ENCODE measurements at places on chromosomes 16 and 17.
A peak's percentile ranks its signal among the peaks of the same experiment; 100 is the strongest.

DNA sequence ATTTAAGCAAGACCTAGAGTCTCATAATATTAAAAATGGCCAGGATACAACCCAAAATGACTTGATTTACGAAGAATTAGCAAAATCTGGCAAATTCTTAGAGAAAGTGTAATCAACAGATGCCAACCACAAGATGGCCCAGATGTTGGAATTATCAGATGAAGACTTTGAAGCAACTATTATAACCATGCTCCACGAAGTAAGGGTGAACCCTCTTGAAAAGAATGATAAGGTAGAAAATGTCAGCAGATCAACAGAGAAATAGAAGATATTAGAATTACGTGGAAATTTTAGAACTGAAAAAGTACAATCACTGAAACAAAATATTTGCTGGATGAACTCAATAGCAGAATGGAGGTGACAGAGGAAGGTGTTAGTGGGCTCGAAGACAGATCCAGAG, 50.1 kb upstream of the CLEC19A start:
- no peak for DNase-seq

GRCh38 chr16:87451563-87452210, 41.1 kb downstream of the ZCCHC14 start:
- no peak for DNase-seq

DNA sequence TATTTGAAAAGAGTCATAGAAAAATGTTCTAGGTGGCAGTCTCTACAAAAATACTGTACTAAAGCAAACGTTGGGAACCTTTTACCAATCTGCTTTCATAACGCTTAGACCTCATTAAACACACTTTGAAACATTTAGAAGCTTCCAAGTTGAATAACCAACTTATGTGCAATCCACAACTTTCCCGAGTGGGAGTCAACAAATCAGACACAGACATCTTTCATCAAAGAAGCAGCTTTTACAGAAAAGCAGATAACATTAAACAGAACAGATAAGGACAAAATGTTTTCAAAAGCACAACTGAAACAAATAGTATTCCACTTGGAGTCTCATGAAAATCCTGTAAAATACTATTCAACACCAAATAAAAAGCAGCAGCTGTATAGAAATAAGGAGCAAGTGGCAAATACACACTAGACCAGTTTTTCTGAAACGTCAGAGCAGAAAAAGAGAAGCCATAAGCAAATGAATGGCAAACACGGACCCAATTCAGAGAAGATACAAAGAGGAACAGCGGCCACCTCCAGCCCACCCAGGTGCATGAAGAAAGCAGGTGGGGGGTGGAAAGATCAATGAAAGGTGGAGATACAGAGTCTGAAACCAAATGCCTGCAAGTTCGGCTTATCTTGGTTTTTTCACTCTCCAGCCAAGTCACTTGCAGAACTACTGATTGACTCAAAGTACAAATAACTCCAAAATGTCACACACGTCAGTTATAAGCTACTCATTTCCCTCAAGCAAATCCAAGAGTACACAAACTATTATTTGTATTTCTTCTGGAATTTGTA, 18.4 kb upstream of the FBF1 start:
- DNase-seq: peak; percentile 35

DNA sequence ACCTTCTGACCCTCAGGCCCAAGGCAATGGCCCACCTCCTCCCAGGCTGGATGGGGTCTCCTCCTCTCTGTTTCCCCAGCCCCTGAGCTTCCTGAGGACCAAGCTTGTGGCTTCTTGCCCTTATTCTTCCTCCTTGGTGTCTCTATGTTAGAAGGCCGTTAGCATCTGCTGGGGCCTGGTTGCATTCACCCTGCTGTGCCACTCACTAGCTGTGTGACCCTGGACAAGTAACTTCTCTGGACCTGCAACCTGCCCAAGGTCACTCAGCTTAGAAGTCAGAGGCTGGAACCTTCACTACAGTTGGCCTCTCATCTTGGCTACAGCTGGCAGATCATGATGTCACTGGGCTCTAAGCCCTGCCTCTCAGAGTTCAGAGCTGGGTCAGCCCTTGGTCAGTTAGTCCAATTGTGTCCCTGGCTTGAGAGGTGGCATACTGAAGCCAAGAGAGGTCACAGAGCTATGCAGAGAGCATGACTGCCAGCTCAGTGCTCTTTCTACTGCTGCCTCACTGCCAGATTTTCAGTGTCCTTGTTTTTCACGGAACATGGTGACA, 3.0 kb downstream of the MT2A start:
- DNase-seq: no peak

DNA sequence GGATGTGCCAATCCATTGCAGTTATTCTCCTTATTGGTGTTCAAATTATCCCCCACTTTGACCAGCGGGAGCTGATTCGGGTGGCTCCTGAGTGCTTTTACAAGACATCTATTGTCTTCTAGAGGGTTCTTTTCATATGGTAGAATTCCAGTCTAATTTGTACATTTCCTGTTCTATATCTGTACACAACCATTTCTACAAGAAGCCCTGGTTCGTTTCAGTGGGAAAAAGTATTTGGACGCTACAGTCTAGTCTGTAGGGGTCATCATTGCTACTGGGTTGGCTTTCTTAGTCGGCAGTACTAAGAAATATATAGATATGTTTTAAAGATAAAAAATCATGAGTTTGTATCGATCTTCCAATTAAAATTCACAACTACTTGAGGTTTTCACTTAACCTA, 262.6 kb downstream of the MAP2K6 start:
- no peak for DNase-seq

DNA sequence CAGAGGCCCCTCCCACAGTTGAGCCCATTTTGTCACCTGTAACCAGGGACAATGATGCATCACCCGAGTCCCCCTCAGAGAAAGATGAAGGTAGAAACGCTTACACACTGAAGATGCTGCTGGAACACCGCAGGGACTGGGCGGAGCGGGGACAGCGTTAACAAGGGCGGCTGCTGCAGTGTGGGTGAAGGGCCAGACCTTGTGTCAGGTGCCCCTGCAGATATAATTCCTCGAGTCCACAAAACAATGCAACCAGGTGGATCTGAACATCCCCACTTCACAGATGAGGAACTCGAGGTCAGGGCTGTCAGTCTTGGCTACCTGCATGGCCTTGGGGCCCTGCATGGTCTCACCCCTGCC, 6.3 kb upstream of the MAPK7 start:
- DNase-seq: no peak

GRCh38 chr16:46736695-46737094, 11.4 kb downstream of the MYLK3 start:
- no peak for DNase-seq

DNA sequence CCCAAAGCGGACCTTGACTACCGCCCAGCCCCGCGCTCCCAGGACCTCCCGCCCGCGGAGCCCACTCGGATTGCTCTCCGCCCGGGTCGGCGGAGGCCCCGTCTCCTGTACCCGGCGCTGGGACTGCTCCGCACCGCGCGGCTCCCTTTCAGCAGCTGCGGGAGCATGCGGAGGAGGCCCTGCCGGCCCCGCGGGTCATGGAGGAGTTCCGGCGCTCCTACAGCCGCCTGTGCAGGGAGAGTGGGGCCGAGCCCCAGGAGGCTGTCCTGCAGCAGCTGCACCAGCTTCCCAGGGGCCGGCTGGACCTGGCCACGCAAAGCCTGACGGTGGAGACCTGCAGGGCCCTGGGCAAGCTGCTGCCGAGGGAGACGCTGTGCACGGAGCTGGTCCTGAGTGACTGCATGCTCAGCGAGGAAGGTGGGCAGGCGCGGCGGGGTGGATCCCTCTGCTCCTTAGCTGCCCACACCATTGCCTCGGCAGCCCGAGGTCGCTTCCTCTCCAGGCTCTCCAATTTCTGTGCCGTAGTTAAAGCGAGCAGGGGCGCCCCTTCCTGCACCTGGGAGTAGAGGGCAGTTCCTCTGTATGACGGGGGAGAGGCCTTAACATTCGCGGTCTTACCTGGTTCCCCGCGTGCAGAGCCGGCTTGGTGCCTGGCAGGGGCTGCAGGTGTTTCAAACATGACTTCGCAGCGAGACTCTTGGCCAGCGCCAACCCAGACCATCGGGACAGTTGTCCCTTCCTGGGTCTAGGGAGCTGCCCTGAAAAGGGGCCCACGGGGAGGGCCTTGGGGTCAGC, 539 bp downstream of the LRRC45 start:
- peak; percentile 27 for DNase-seq

DNA sequence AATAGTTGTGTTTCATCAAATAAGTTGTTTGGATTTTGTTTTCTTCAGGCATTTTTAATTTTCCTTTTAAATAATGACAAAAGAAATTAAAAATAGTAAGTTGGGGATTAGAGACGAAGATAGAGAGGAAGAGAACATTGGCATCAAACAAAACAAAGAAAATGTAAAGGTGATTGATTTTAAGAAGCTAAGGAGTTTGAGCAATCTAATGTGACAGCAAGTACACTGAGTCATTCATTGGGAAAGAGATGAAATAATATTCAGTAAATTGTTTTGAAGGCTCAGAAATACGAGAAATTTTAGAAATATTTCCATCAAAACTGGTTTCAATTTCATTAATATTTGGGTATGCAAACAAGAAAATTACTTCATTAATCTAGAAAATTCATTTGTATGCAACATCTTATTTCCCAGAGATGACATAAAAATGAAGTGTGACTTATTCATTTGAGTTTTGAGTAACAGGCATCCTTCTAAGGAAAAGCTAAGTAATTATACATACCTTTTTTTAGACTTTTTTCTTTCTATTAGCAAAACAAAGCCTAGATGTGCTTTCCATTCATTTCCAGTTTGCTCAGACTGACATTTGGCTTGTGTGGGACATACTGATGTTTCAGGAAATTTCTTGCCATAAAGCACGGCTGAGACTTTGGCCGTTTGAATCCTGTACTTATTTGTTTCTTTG, 66.7 kb downstream of the COX10 start:
- no peak for DNase-seq

GRCh38 chr16:87534030-87534653, 41.3 kb upstream of the ZCCHC14 start:
- DNase-seq: no peak

DNA sequence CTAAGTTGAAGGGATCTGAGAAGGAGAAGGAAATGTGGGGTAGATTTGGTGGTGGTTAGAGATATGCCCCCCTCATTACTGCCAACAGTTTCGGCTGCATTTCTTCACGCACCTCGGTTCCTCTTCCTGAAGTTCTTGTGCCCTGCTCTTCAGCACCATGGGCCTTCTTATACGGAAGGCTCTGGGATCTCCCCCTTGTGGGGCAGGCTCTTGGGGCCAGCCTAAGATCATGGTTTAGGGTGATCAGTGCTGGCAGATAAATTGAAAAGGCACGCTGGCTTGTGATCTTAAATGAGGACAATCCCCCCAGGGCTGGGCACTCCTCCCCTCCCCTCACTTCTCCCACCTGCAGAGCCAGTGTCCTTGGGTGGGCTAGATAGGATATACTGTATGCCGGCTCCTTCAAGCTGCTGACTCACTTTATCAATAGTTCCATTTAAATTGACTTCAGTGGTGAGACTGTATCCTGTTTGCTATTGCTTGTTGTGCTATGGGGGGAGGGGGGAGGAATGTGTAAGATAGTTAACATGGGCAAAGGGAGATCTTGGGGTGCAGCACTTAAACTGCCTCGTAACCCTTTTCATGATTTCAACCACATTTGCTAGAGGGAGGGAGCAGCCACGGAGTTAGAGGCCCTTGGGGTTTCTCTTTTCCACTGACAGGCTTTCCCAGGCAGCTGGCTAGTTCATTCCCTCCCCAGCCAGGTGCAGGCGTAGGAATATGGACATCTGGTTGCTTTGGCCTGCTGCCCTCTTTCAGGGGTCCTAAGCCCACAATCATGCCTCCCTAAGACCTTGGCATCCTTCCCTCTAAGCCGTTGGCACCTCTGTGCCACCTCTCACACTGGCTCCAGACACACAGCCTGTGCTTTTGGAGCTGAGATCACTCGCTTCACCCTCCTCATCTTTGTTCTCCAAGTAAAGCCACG, 28.3 kb downstream of the STH start:
- DNase-seq: no peak

- DNase-seq: peak; percentile 43
Observed at GRCh38 chr16:57600048-57600835, 28.2 kb upstream of the ADGRG1 start.

DNA sequence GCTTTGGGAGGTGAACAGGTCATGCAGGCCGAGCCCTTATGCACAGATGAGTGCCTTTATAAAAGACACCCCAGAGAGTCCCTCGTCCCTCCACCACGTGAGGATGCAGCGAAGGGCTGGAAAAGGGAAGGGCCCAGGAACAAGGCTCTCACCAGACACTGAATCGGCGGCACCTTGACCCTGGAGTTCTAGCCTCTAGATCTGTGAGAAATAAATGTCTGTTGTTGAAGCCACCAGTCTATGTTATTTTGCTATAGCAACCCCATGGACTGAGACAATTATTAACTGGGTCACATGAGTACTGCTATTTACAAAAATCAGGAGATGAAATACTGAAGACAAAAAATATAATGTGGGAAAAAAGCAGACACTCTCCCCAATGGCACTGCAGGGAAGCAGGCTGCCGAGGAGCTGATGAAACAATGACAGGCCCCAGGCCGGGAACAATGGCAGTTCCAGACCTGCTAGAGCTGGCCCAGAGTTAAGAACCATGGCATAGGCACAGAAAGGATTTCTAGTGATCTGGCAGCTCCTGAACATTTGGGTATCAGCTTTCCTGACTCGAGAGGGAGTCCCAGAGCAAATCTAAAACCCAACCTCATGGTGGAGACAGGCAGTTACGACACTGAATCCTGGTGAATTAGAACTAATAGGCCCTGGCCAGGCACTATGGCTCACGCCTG, 17.8 kb upstream of the GGA2 start:
- no peak for DNase-seq

DNA sequence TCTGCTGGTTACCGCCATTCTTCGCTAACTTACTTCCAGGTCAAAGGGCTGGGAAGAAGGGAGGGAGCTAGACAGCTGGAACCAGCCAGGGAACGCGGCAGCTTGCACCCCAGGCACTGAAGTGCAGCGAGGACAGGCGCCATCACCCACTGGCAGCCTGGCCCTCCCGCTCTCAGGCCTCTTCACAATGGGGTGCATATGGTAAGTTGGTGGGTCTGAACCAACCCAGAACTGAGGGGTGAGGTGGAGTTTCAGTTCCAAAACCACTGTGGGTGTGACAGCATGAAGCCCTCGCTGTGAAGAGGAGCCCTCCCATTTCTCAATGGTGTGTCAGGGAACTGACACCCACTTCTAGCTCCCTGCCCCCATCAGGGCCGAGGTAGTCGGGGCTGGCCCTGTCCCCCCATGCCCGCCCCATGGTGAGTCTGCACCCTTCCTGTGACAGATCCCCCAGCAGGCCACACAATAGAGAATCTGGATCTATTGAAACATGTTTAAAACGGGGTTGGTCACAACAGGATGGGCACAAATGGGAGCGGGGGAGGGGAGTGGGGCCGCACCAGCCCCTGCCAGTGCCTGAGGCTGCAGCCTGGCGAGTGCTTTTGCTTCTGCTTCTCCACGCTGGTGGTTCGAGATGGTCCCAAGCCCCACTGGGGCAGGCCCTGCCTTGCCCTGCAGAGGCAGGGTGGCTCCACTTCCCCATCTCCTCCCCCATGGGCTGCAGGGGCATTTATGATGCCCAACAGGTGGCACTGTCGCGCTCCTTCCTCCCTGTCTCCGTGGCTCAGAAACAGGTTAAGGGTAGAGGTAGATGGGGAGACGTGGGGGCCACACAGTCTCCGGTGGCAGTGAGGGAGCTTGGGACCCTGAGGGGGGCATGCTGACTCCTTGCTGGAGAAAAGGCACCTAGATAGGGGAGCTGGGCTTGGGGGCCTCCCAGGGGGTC, 2.3 kb downstream of the LIMD2 start:
- DNase-seq: peak; percentile 85

GRCh38 chr17:28705728-28706334, 5.9 kb downstream of the PROCA1 start:
- DNase-seq: no peak

- DNase-seq: no peak
Observed at GRCh38 chr17:65131946-65132345, 5.2 kb upstream of the RGS9 start.

- DNase-seq: no peak
Observed at GRCh38 chr17:74274060-74274708, at the start of gene DNAI2. Gene DNAI2, plus strand, starts transcription at chr17:74274234. Its CDS starts 7,584 bp downstream, at chr17:74281818.
